ENCODE measurements at places on chromosomes 6 and 20.

GRCh38 chr6:129105793-129106192 is 222.9 kb downstream of the LAMA2 start:
- DNase-seq: no peak

DNA sequence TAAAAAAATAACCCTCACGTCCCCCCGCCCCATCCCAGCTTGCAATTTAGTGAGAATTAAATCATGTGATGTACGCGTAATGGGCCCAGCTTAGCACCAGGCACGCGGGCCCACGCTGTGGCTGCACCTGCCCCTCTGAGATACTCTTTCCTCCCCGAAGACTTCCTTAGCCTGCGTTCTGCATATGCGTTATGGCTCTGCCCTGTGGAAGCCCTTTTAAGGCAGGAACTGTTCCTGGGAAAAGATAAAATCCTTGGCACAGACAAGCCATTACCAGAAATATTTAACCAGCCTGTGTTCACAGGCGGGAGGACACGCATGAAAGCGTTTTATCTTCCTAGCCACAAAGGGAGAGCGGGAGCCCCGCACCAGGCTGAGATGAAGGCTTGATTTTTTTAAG is 311.0 kb downstream of the LRFN2 start:
- no peak for DNase-seq

- no peak for DNase-seq
These were observed 118.4 kb upstream of the LAMP5 start for GRCh38 chr20:9395971-9396370.

DNA sequence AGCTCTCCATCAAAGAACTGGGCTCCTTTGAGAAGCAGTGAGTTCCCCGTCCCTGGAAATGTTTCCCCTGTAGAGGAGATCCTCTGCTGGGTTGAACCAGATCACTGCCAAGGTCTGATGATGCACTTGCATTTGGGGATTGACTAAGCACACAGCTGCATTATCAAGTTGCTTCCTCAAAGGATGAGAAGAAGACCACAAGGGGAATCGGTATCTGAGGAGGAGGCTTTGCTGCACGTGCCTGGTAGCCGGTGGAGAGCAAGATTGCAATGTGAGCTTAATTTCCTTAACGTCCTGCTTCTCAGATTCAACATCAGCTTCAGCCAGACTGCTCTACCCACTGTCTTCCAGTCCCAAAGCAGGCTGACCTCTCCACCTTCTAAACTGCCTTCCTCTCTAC is 128.8 kb upstream of the STMND1 start:
- no peak for DNase-seq

- no peak for DNase-seq
These were observed 107.9 kb upstream of the PLEKHG1 start for GRCh38 chr6:150491811-150492172.

DNA sequence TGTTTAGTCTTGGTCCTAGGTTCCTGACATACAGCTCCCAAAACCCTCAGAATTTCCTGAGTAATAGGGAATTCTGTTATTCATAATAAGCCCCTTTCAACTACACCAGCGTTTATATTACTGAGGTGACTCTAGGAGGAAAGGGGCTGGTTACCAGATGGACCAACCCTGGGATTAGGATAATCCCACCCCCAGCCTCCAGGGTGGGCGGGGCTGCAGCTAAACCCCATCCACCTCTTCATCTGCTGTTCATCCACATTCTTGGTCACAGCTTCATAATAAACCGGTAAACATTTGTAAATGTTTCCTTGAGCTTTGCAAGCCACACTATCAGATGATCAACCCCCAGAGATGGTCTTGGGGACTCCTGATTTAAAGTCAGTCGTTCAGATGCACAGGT is 38.3 kb downstream of the NINL start:
- DNase-seq: no peak

DNA sequence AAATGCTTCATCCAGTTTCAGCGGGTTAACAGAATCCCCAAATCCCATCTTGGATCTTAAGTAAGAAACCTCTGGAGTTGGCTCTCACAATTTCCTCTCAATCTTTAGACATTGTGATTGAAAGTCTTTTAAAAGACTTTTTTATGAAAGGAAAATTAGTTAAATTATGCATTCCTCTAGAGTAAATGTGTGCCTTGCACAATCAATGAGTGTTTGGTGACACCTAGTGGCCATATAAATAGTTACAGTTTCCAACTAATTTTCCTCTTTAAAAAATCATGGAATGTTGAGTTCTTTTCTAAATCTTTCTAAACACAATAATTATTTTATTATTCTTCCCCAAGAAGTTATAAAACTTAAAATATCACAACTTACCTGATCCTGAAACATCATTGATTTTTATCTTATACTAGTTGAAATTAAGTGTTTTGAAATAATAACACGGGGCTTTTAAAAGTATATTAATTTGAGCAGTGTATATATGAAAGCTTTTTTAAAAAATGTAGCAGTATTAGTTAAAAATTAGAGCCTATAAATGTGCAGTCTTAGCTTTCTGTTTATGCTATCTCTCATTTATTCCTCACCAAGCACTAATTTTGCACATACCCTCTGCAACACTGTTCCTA is 66.4 kb downstream of the PKHD1 start:
- DNase-seq: no peak
